ENCODE measurements at places on chromosomes 5 and 9.

DNA sequence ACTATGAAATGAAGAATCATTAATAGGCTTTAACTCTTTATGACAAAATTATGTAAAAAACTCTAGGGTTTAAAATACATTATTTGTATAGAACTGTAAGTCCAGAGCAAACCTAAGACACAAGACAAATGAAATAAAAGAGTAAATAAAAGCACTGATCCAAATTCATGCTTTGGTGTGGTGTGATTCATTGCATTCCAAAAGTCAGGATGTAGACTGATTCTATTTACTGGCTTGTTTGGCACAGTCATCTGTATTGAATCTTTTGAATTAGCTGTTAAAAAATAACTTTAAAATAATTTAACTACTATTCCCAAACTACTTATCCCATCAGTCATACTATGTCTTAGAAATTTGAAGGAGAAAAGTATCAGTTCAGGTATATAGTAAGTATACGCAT lies 31.1 kb downstream of the IL4 start:
- no peak for DNase-seq

- DNase-seq, result peak; percentile 90
These were observed 87.8 kb downstream of the RXRA start for GRCh38 chr9:134413890-134414623.

DNA sequence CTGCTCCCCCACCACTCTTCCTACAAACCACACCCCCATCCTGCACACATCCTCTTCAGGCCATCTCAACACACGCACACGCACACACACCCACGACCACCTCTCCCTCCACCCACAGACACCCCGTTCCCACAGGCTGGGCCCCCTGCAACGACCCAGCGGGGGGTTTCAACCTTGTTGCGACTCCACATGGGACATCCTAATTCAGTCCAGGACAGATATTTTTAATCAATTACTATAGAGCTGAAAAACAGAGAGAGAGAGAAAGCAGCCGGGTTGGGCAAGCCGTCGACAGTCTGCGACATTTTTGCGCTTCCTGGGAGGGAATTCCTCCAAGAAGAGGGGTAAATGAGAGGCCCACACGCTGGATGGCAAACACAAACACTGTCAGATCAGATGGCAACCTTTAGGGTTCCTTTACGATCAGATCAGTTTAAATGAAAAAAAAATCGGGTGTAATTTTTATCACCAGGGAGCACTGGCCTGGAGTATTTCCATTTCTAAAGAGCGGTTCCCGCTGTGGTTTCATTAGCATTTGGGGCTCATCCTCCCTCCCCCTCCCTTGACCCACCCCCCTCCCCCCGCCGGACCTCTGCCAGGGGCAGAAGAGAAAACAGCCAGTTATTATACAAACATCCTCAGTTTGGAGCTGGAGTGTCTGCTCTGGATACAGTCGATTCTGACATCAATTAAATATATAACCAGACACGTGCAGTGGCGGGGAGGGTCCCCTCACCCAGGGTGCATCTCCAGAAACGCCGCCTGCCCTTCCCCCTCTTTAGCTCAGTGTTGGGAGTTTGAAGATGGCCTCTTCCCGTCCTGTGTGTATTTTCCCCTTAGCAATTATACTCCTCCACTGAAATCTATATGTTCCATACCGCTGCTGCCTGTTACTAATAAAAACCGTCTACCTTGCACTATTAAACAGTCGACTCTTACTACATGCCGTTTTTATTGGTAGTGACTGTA lies 2.3 kb upstream of the IRX2 start:
- DNase-seq, result no peak

- DNase-seq, result no peak
These were observed 163.6 kb downstream of the SREK1 start for GRCh38 chr5:66307647-66308241.

DNA sequence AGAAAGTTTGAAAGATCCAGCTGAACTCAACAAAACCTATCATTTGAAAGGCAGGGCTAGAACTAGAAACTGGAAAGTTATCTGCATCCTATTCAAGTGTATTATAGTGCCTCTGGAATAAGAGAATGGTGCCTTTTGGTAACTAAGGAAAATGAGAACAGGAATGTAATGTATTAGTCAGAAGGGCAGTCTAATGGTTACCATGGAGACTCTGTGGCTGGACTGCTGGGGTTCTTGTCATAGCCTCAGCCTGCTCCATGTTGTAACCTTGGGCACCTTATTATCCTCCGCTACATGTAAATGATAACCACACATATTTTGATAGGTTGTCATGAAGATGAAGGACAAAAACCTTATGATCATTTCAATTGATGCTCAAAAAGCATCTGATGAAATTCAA lies 24.6 kb upstream of the IFNB1 start:
- no peak for DNase-seq

DNA sequence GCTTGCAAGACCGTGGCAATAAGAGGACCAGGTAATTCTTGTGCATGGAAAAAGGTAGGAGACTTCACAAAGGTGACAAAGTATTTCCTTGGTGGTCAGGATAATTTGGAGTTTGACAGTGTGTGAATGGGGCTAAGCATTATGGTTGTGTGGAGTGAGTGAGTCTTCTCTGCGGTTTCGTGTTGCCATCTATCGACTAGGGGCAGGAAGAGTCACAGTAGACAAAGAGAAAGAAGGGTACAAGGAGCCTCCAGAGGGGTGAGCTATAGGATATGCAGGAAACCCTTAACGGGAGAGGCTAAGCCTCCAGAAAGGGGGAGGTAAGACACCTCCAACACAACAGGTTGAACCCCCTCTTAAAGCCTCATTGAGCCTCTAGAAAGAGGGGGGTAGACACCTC lies 64.0 kb upstream of the RANBP6 start:
- DNase-seq, result no peak

DNA sequence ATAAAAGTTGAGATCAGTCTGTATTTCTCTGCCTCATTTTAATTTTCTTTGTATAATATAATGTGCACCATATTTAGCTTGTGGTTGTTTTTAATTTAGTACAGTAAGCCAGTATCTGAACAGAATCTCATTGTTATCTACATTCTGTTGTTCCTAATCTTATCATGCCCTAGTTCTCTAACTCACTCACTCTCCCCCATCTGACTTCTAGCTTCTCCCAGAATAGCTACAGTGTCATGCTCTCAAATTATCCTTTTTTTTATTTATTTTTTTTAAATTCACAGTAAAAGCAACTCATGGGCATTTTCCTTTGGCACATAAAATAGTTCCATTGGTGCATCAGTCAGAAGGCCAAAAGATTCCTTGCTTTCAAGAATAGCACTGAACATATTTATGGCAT lies 156.6 kb downstream of the TRPM3 start:
- DNase-seq, result no peak

- no peak for DNase-seq
These were observed 1364.3 kb downstream of the EFNA5 start for GRCh38 chr5:106306313-106307028.

All from upper lobe of right lung (tissue), 1 donor.